ENCODE measurements at places on chromosomes 1 and 21.

- no peak for DNase-seq
These were observed 91.7 kb downstream of the TYW3 start for GRCh38 chr1:74824497-74825107.

- no peak for DNase-seq
These were observed 57.5 kb upstream of the PRDM2 start for GRCh38 chr1:13642306-13643004.

DNA sequence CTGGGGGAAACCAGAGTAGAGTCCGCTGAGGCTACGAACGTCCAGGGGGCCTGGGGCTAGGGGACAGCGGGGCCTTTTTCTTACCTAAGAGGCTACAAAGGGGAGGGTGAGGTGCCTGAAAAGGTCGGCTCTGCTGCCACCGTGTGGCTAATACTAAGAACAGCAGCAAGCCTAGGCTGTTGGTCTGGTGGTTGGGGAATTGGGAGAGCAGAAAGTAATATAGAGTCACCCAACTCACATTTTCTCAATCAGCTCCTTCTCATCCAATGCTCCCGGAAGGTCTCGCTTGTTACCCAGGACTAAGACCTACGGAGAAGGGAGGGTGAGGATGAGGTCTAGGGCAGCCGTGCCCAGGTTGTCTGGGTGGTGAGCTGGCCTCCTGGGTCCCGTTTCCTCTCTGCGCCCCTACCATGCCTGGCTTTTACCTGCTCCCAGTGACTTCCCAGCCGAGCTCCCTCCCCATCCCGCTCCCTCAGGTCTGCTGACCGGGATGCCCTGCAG is 9.3 kb downstream of the ARL8A start:
- DNase-seq, result peak; percentile 82

DNA sequence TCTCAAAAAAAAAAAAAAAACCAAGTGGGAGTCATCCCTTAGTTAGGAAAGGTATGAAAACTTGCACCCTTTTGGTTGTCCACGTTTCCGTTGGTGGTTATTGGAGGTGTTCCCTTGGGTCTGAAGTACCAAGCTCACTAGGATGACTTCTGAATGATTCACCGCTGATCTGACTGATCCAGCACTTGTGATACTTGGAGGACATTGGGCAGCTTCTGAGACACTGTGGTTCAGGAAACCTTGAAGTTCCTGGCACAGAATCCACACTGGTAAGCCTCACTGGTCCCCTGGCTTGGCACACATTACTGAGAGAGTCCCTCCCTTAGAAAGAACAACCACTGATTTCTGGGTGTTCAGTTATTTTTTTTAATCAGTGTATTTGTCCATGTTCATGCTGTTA is 91.9 kb downstream of the RYR2 start:
- DNase-seq, result no peak

Measured in activated effector memory CD4-positive, alpha-beta T cell treated with anti-CD3 and anti-CD28 coated beads, Interleukin-2, amount 50 U/mL, for 16 hours (primary cell).